Lung (tissue), 17 donors: ENCODE measurements at places on chromosomes 4 and X.

GRCh38 chrX:23317799-23318724 is 16.6 kb upstream of the PTCHD1 start:
- DNase-seq, result no peak

DNA sequence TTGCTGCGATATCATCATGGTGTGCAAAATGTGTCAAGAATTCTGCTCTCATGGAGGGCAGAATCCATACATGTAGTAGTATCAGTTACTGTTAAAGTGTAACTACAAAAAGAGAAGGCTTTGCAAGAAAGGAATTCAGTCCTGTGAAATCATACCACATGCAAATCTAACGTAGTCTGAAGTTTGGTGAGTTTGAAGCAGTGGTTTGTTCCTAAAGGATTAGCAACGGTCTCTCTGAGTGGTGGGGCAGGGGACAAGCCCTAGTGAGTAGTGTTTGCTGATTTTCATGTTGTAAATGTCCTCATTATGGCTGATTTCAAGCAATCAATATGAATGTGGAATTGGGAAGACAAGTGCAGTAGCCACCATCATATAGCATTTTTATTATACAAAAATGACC is 47.1 kb upstream of the CLNK start:
- DNase-seq, result no peak

DNA sequence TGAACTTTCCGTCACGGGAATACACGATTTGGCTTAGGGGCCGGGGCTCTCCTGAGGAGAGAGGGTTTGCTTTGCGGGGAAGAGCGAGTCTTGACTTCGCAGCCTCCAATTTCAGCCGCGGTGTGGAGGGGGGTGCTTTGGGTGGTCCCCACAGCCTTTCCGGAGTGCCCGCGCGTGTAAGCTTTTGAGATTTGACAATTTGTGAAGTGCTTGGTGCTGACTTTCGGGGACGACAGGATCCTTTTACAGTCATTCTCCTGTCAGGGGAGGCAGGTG is 355 bp downstream of the SCML1 start:
- no peak for DNase-seq

GRCh38 chrX:40104985-40105834 is 7.5 kb upstream of the BCOR start:
- DNase-seq, result no peak

DNA sequence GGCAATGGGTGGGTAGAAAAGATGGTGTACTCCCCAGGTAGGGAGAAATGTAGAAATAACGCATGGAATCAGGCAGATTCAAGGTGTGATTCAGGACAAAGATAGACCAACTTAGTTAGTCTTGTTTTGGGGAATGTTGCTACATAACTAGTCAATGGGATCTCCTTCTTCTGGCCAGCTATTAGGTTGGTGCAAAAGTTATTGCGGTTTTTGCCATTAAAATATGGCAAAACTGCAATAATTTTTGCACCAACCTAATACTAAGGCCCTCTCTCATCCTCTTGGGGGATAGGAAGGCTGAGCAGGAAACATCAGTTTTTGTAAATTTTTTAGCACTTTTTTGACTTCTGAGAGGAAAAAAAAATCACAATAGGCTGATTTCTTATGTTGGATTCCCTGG is 23.2 kb downstream of the CYBB start:
- DNase-seq, result no peak

GRCh38 chrX:33190016-33190415 is 21.3 kb downstream of the DMD start:
- DNase-seq, result no peak

DNA sequence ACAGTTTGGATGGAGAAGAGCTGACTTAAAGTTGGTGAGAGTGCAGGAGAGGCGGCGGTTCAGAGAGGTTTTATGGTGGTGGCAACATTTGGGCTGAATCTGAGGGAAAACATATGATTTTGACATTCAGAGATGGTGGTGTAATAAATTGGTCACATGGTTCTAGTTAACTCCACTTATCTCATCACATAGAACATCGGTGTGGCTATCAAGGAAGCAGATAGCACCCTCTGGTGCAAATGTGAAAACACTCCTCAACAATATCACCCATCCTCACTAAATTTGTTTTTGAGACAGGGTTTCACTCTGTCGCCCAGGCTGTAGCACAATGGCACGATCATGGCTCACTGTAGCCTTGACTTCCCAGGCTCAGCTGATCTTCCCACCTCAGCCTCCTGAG is 28.8 kb downstream of the SUPT20HL2 start:
- no peak for DNase-seq

DNA sequence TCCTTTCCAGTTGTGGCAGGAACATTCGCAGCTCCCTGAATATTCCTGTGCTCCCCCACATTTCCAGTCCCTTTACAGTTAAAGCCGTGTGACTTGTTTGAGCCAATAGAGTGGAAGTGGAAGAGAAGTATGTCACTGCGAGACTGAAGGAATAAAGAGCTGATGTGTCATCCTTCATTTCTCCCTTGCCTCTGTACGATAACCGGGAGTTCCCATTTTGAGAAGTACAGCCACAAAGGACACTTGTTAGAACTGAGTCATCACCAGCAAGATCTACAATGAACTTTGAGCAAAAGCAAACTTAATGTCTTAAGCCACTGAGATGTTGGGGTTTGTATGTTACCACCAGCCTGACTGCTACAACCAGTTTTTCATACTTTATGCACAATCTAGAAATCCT is 92.3 kb downstream of the SPRY1 start:
- DNase-seq, result no peak

- DNase-seq, result no peak
Measured at GRCh38 chr4:1601533-1601835, 82.6 kb downstream of the FAM53A start.

- DNase-seq, result no peak
Measured at GRCh38 chr4:98068495-98068894, 74.8 kb downstream of the STPG2 start.

DNA sequence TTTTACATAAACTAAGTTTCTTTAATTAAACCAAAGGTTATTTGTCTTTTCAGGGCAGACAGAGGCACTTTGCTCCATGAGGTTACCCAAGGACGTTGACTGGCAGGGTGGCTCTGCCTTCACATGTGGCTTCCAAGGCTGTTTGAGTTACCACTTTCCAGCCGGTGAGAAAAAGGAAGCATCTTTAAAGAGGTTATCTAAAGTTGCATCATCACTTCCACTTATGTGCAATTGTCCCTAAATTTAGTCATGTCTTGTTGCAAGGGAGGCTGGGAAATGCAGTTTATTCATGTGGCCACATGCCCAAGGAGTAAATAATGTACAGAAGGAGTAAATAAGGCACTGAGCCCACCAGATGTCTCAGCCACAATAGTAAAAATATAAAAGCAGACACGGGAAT is 29.0 kb upstream of the RAP1GDS1 start:
- DNase-seq, result no peak

DNA sequence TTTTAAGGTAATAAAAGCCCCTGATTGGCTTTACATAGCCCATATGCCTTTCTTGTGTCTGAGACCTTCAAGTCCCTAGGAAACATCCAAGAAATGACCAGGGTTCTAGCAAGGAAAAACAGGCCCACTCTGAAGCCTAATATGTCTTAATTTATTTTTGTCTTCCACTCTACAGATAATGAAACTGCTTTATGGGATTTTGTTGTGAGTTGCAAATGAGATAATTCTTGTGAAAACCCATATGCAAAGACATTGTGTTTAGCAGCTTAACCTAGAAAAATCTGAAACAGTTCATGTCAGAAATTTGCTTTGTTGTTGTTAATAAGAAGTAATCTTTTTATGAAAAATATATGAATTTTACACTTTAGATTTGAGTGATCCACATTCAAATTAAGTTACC is 190.7 kb upstream of the BMP3 start:
- DNase-seq, result no peak

DNA sequence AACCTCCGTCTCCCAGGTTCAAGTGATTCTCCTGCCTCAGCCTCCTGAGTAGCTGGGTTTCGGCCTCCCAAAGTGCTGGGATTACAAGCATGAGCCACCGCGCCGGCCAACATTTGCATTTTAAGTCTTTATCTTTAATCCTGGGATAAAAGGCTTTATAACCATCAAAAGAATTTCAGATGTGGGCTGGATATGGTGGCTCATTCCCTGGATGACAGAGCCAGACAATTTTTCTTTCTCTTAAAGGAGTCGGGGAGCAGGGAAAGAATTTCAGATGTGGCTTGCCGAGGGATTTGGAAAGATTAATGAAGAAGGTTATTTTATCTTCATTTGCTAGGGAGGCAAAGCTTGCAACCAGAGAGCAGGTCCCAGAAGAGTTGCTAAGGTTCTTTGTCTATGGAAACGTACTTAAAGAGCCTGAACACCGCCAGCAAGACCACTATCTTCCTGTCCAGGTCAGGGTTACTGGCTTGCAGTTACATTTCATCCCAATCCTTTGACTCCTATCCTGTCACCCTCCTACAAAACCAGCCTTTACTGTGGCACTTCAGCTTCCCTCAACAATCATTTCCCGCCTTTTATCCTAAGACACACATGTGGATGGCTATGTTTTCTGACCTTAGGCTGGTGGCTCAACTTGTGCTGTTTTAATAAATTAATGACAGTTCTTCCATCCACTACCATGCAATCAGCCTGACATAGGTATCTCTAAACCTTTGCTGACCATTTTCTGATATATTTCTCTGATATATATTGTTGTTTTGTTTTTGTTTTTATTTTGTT is 3.9 kb upstream of the KLHL8 start:
- no peak for DNase-seq

DNA sequence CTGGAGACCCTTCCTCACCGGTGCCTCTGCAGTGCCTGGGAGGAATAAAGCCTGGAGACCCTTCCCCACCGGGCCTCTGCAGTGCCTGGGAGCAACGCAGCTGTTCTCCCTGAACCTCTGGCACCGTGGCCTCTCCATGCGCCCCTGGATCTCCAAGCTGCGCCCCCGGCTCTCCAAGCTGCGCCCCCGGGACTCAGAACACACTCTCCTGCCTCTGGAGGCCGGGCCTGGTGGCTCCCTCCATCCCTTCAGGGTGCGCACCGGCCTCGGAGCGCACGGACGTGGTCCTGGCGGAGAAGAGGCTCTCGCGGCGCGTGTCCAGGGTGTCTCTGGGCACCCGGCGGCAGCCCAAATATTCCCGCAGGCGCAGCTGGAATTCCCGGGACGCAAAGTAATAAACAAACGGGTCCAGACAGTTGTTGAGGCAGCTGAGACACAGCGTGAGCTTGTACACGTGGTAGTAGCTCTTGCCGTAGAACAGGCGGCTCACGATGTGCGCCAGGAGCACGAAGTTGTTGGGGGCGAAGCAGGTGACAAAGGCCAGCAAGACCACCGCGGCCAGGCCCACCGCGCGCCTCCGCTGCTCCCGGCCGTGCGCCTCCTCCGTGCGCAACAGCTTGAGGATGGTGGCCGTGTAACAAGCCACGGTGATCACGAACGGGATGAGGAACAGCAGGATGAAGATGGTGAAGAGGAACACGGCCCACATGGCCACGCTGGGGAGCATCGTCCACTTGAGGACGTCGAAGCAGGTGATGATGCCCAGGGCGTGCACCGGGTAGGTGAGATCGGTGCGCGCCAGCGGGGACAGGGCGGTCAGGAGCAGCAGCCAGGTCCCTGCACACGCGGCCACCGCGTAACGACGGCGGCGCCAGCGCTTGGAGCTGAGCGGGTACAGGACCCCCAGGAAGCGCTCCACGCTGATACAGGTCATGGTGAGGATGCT is 12.8 kb upstream of the ASMTL start:
- no peak for DNase-seq

DNA sequence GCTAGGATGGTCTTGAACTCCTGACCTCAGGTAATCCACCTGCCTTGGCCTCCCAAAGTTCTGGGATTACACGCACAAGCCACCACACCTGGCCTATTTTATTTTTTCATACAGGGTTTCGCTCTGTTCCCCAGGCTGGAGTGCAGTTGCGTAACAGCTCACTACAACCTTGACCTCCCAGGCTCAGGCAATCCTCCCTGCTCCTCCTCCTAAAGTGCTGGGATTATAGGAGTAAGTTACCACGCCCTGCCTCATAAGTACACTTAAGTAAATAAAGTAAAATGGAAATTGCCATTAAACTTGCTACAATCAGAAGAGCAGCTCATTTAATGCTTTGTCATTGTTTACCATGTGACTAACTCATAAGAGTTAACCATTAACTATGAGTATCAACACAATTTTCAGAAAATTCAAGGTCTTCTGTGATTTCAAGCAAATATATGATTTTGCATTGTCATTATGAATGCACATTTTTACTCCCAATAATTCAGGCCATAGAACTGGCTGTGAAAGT is 12.3 kb downstream of the UGDH start:
- peak; percentile 27 for DNase-seq

GRCh38 chrX:47215291-47215900 is 3.1 kb upstream of the CDK16 start:
- DNase-seq, result no peak

DNA sequence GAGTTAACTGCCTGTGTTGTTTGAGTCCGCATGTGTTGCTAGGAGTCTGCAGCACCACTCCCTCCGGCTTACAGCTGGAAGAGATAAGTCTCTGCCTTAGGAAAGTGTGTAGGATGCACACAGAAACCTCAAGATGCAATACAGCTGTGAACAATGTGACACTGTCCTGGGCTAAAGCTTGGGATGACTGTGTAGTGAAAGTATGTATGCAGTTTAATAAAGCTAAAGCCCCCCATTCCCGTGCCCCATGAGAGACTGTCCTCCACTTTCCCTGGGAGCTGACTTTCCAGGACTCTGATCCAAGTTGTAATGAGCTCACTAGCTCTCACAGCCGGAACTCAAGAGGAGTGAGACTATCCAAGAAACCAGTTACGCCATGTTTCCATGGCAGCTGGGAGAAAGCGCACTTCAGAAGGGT is 156.6 kb upstream of the FTHL17 start:
- DNase-seq, result peak; percentile 73

DNA sequence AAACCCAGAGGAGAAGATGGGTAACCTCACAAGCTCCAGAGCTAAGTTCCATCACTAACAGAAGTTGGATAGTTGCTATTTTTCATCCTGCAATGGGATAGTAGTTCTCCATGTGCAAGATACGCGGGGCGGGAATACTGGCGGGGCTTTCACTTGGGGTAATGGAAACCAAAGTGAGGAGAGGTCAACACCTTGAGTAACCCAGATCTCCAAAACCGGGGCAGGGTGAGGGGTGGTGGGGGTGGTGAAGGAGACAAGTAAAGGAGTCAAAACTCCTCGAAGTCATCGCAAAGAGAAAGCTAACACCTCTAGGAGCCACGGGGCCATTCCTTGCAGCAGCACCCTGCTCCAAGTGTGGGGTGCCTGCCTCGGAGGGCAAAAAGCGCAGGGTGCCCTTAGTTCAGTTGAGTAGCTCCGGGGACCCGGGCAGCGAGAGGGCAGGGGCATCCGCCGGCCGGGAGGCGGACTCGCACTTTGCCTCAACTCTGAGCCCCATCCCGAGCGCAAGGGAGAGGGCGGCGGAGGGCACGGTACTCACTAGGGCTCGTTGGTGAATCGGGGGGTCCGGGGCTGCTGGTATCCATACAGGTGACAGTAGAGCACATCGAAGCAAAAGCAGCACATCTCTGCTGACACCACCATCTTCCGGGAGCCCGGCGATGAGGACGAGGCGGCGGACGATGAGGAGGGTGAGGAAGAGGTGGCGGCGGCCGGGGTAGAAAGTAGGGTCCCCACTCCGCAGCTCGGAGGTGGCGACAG is 645 bp downstream of the AMMECR1 start:
- DNase-seq, result no peak
